Fibroblast of skin of left biceps (primary cell): ENCODE measurements at places on chromosomes 5 and 9.
A peak's percentile ranks its signal among the peaks of the same experiment; 100 is the strongest.

DNA sequence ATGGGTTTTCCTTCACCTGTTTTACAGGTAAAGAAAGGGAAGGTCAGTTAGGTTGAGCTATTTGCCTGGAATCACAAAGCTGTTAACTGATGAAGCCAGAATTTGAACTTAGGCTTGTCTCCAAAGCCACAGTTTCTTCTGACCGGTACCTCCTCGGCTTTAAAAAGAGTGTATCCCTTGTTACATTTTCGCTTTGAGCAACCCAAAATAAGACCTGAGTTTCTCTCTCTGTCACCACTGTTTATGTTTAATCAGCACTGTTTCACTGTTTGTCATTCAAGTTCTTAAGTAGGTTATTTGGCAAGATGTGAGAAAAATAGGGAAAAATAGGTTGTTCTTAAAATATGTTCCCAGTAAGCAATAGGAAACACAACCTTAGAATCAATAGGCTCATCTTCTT, 84.6 kb downstream of the VCAN start:
- no peak for DNase-seq

GRCh38 chr9:36729906-36730305, 157.2 kb downstream of the MELK start:
- DNase-seq = no peak

GRCh38 chr5:98679963-98680362, 93.5 kb upstream of the RGMB start:
- no peak for DNase-seq

GRCh38 chr5:123098767-123099513, 9.9 kb downstream of the PRDM6 start:
- no peak for DNase-seq

- DNase-seq = no peak
These were observed 126.0 kb upstream of the ACO1 start for GRCh38 chr9:32258482-32258881.

DNA sequence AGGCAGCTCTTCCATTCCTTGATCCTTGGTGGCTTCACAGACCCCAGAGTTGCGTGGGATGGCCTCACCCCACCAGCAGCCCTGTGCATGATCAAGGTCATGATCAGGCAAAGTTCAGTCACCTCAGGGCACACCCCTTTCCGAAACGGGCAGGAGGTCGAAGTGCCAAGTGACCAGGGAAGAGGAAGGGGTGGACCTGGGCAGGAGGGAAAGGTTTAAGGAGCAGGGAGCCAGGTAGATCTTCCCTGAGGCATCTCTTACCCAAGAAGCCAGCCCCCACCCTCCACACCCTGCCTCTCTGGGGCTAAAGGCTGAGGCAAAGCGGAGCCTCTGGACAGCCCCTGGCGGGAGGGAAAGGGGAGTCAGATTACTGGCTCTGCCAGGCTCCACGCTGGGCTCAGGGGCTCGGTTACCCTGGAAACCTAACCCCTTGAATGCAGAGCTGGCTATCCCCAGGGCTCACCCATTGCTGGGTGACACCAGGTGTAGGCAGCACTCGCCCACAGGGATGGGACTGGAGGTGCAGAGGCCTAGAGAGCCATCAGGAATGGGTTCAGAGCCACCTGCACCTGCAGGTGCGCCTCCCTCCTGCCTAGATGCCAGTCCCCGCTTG, 3.6 kb downstream of the MGAT4B start:
- no peak for DNase-seq

- DNase-seq = no peak
These were observed 167.0 kb upstream of the FBXL17 start for GRCh38 chr5:108548684-108549596.

DNA sequence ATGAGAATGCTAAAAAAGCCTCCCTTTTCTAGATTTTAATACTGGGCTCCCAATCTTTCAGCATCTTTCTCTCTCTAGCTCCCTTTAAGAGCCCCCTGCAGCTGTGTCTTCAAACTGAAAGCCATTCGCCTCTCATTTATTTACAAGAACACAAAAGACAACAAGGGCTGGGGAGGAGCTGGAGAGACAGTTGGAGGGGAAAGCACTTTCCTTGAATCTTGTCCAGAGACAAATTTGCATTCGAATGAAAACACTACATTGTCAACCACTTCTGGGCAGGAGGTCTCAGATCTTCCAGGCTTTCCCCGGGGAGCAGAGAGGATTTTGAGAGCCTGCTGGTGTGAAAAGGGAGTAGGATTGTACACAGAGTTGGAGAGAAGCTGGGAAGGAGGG, 518.3 kb downstream of the CTNND2 start:
- no peak for DNase-seq

DNA sequence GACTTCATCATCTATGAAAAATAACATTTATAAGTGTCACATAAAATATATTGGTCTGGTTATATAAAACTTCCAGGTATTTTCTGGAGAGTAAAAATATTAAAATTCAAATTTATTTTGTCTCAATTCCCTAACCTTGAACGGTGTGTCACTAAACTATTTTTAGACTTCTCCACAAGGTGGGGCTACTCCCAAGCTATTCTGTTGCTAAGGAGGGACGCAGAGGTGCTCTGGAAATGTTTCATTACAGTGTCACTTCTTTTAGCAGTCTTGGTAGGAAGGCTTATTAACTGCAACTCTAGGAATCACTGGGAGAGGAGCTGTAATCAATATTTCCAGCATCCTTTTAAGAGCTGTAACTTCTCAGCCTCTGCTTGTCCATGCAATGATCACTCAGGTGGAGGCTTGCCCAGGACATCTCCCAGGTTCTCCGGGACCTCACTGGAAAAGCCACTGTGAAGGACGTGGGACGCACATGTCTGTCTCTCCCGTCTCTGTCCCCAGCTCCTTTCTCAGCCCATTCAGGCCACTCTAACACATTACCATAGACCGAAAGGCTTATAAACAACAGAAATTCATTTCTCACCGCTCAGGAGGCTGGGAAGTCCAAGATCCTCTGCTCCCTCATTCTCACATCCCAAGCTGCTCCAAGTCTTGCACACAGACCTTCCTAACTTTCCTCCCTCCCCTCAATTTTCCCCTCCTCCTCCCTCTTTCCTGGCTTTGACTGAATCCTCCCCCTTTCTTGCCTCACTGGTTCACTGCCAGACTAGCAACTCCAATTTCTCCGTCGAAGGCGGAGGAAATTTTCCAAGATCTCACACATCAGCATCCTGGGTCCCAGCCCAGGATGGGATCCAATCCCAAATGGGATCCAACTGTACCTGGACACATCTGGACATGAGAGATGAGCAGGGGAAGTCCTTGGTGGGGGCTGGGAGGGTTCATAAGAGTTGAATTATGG, 32.7 kb upstream of the DNAH5 start:
- peak; percentile 17 for DNase-seq

- DNase-seq = peak; percentile 42
These were observed 11.5 kb downstream of the PDLIM4 start for GRCh38 chr5:132268769-132269551.

- no peak for DNase-seq
These were observed 139.5 kb upstream of the KLF9 start for GRCh38 chr9:70553707-70554673.

- DNase-seq = peak; percentile 92
These were observed 146.6 kb upstream of the TUT7 start for GRCh38 chr9:86500667-86501435.

- DNase-seq = peak; percentile 39
These were observed 1181.7 kb downstream of the EFNA5 start for GRCh38 chr5:106489004-106489403.

DNA sequence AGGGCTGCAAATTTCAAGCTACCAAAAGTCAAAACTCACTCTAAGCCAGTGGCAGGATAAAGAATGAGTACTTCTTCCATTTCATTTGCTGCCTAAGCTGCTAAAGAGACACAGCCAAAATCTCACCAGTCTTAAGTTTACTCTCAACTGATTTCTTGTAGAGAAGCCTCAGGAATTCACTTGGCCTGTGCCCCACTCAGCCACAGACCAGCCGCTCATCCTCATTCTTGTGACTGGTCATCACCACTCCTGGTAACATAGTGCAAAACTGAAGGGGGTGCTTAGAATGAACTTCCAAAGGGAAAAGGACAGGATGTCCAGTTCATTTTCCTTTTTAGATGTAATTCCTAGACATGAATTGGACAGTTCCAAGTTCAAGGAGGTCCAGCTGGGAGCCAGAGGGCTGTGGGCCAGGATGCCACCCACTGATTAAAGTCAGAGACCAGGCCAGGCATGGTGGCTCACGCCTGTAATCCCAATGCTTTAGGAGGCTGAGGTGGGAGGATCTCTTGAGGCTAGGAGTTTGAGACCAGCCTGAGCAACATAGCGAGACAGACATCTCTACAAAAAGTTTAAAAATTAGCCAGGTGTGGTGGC, 72.7 kb upstream of the RANBP3L start:
- DNase-seq = peak; percentile 40

DNA sequence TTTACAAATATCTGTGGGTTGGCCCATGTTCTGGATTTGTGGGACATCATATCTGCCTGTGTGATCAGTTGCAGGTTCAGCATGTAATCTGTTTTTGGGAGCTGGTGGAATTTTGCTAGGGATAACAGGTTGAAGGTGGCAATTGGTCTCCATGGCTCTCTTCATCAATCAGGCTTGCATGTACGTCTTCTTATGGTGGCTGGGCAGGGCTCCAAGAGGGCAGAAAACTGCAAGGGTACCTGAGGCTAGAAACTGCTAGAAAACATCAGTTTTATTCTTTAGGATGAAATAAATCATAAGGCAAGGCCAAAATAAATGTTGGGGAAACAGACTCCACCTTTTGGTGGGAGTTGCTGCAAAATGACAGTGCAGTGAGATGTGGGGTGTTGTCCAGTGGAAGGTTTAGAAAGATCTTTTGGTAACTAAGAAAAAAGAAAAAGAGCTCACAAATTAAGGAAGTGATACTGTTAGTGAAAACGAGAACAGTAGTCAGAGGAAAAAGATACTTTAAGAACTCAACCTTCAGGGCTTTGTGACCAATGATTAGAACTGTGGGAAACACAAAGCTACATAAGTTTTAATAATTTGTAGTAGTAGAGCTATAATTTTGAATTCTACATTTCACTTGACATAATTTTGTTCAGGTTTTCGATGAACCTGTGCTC, 300.7 kb upstream of the IZUMO3 start:
- no peak for DNase-seq

DNA sequence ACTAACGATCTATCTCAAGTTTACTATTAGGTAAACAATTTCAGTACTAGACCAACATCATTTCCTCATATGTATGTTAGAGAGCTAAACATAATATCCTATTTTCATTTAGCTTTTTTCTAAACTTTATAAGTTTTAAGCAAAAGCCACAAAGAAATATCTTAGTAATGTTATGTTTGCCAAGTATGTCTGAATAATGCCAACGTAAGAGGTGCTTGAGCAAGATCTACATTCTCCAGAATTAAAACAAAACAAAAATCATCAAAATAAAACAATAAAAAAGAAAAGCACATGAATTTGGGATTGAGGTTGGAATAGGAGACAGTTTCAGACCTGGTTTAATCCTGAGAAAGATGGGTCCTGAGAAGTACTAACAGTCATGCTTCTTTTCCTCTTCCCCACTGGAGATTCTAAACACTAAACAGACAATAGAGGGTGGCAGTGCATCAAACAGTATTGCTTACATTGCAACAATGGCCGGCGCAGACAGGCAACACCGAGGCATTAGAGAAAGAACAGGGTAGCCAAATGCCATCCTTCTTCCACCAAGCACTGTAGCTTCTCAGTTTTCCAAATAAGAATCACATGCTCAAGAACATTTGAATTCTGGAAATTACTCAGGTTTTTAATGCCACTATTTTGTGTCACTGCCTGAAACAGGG, 33.6 kb downstream of the CSNK1A1 start:
- no peak for DNase-seq

DNA sequence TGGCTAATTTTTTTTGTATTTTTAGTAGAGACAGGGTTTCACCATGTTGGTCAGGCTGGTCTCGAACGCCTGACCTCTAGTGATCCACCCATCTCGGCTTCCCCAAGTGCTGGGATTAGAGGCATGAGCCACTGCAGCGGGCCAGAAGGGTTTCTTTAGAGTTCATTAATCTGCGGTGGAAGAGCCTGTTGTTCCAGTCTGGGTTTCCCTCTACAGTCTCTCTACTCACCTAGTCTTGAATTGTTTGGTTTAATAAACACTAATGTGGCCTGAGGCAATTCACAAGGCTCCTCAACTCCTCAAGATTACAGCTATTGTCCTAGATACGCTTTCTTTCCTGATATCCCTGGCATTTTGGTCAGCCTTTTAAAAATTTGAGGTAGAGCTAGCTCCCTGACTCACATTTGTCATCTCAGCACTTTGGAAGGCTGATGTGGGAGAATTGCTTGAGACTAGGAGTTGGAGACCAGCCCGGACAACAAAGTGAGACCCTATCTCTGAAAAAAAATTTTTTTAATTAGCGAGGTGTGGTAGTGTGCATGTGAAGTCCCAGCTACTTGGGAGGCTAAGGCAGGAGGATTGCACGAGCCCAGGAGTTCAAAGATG, 4.6 kb upstream of the SAR1B start:
- DNase-seq = no peak

DNA sequence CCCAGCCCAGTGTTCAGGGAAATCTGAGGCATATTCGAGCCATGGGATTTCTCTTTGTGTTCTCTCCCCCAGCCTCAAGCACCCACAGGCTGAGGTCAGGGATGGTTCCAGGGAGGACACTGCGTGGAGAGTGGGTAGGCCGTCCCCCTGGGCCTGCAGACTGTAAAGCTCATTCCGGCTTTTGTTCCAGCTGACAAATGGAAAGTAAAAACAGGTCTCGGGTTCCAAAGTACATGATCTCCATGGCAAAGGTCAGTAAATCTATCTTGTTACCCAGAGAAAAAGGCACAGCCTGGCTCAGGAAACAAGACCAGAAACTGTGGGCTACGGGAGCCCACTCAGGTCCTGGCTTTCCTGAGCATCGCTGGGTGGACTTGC, 116.2 kb downstream of the ROR2 start:
- no peak for DNase-seq

DNA sequence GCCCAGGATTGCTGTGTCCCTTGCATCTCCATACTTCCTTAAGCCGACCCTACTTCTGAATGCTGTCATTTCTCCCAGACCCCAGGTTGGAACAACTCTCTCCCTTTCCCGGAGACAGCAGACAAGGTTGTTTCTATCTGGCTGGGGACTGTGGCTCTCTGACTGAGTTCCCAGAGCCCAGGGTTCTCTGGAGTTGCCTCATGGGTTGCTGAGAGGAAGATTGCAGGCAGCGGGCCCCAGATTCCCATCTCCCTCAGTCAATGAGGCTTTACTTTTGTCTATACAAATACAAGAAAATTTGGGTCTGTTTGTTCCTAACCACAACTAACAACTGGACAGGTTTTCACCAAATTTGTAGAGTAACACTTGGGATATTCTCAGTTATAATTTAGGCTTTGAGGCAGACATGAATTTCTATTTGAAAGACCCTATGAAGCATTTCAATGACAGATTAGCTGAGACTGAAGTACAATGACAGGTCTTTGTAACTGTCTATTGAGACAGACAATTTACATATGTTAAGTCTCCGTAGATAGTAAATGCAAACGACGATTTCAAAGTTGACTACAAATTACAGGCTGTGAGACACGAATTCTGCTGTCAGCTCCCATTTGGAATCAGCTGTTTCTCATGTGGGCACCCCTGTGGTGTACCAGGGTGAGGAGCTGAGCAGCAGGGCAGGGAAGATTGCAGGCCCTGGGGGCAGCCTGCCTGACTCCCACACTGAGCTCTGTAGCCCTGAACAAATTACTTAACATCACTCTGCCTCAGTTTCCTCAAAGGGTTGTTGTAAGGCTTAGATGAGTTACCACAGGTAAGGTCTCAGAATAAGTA, 107.5 kb downstream of the ATP10B start:
- no peak for DNase-seq

GRCh38 chr9:121984726-121985402, 108.2 kb downstream of the TTLL11 start:
- peak; percentile 64 for DNase-seq

GRCh38 chr5:3004361-3005080, 253.0 kb upstream of the IRX2 start:
- no peak for DNase-seq
